ENCODE measurements at places on chromosomes 4 and X.

DNA sequence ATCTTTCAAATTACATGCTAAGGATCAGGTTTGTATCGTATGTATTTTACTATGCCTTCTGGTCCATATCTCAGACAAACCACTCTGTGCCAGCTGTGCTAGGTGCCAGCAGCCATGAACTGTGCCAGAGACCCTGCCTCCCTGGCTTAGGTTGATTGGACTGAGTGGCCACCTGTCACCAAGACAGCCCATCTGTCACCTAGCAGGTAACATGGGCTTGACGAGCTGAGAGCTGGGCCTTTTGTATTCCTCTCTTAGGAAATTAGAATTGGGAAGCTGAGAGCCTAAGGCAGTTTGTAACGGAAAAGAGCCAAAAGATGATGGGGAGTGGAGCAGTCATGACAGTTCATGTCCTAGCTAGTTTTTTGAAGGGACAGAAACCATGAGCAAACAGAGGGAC lies 42.5 kb downstream of the TMEM164 start:
- no peak for DNase-seq

DNA sequence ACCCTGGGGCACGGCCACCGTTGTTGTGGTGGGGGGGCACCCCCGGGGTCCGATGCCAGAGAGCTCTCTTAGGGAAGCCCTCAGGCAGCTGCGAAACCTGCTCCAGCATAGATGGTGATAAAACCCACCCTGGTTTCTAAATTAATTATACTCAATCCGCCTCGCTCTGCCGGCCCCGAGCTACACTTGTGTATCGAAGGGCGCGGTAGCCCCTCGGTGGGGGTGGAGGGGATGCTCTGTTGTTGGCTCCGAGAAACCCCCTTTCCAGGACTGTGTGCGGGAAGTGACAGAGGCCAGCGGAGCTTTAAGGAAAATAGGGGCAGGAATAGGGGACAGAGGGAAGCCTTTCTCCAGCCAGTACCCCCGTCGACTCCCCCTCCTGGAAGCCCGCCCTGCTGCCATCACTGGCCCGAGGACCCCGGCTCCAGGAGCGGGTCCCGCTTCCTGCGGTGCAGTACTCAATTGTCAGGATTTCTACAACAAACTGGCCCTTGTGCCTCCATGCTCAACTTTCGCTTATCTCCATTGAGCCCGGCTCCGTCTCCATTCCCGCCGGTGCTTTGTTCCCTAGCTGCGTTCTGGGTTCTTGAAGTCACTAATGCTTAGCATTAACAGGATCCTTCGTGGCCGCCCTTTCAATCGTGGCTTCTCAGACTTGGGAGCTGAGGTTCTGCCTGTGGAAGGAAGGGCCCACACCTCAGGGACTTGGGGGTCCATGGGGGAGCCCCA lies 408.2 kb downstream of the BCOR start:
- no peak for DNase-seq

DNA sequence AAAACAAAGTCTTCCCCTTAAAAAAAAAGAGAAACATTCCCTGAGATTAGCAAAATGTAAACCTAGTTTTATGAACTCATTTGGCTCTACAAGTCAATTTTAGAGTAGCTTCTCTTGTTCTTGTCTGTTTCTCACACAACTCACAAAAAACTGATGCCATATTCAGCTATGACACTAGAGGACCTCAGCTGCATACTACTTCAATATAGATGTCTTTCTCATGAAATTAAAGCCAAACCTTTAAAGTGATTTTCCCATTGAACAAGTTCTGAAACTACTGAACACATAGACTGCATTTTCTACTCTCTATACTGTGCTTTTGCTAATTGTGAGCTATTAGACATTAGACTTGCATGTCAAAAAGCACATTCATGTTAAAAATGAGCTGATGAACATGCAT lies 49.8 kb downstream of the TBCK start:
- peak; percentile 25 for DNase-seq

DNA sequence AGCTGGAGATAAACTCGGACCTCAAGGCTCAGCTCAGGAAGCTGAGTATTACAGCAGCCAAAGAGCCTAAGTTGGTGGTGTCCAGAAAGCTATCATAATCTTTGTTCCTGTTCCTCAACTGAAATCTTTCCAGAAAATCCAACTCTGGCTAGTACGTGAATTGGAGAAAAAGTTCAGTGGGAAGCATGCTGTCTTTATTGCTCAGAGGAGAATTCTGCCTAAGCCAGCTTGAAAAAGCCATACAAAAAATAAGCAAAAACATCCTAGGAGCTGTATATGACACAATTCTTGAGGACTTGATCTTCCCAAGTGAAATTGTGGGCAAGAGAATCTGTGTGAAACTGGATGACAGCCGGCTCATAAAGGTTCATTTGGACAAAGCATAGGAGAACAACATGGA lies 74.6 kb downstream of the SHISA3 start:
- DNase-seq, result no peak

DNA sequence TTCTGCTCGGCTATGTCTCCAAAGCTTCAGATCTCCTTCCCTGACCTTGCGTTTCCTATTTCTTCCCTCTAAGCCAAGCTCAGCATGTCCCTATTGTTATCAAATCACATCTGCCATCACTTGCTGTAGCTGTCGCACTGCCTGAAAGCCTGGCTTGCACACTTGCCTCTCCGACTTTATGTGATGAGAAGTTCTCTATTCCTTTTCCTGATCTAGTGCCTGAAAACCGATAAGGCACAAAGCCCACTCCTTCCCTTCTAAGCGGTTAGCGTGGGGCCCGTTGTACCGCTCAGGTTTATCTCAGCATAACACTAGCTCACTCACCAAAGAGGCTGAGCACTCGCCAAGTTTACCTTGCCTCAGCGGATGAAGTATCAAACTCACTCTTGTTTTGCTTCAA lies 816 bp downstream of the NMU start:
- no peak for DNase-seq

Data from KG1 (cell line).